ENCODE measurements at places on chromosomes 16 and 17.

DNA sequence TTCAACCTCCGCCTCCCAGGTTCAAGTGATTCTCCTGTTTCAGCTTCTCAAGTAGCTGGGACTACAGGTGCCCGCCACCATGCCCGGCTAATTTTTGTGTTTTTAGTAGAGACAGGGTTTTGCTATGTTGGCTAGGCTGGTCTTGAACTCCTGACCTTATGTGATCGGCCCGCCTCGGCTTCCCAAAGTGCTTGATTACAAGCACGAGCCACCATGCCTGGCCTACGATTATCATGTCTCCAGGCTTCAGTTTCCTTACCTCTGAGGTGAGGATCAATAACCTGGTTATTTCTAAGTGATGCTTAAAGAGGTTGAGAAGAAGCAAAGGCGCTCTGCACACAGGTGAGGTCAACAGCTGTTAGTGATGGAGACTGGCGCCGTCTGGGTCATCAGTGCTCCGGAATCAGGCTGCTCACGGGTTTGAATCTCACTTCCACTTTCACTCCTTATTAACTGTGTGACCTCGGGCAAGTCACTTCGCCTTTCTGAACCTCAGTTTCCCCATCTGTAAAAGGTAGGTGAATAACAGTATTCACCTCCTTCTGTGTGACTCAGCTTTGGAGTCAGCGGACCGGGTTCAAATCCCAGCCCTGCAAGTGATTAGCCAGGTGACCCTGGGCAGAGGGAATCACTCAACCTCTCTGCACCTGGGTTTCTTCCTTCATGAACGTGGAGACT lies 745 bp upstream of the ABCC1 start:
- DNase-seq: no peak

- DNase-seq: no peak
These were observed 4.0 kb downstream of the MAP2K6 start for GRCh38 chr17:69418535-69418934.

DNA sequence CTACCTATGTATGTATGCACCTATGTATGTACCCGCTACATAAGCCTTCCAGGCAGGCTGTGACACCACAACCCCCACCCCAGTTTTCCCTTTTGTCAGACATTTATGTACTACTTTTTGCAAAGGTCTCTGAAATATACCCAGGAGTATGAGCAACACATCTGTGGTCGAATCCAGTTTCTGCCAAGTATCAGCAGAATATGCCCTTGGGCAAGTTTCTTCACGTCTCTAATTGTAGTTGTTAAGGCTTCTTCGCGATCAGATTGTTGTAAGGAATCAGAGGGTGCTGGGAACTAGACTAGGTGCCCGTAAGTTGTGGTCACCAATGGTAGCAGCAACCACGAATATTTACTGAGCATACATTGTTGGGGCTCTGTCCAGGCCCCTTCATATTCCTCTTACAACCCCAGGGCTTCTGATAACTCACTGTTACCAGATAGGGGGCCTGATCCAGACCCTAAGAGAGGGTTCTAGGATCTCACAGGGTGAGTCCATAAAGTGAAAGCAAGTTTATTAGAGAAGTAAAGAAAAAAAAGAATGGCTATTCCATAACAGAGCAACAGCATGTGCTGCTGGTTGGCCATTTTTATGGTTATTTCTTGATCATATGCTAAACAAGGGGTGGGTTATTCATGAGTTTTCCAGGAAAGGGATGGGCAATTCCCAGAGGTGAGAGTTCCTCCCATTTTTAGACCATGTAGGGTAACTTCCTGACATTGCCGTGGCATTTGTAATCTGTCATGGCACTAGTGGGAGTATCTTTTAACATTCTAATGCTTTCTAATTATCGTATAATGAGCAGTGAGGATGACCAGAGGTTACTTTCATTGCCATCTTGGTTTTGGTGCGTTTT lies 16.6 kb downstream of the NUDT7 start:
- DNase-seq: peak; percentile 93

GRCh38 chr17:386141-386876 lies 33.7 kb upstream of the RPH3AL start:
- DNase-seq: no peak

DNA sequence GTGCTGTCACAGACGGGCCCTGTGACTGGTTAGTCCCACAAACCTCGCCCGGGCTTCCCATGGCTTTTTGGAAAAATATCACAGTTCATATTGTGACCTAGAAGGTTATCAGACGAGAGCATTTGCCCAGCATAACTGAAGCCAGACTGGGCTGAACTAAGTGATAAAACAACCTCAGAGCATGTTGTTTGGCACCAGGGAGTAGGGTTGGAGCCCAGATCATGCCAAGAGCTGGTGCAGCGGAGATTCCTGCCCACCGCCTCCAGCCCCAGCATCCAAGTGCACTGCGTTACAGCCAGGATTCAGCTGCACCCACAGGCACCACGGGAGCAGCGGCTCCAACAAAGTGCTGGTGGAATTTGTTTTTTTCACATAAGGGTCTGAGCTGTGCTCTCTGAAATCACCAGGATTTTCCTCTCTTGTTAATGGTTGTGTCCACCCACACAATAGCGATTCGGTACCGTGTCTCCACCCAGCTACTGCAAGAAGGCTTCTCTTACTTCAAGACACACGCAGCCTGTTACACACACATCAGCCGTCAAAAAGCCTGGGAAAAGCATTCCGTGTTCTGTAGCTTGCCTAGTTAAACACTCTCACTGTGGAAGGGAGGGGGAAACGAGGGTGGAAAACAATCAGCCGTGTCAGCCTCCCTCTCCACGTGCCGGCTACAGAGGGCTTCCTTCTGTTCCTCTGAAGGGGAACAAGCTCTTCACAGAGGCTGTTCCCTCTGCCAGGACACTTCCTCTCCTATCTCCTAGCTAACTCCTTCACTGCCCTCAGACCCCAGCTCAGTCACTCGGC lies 273.8 kb downstream of the C16orf95 start:
- no peak for DNase-seq

GRCh38 chr17:27518048-27518447 lies 61.8 kb downstream of the KSR1 start:
- DNase-seq: no peak

DNA sequence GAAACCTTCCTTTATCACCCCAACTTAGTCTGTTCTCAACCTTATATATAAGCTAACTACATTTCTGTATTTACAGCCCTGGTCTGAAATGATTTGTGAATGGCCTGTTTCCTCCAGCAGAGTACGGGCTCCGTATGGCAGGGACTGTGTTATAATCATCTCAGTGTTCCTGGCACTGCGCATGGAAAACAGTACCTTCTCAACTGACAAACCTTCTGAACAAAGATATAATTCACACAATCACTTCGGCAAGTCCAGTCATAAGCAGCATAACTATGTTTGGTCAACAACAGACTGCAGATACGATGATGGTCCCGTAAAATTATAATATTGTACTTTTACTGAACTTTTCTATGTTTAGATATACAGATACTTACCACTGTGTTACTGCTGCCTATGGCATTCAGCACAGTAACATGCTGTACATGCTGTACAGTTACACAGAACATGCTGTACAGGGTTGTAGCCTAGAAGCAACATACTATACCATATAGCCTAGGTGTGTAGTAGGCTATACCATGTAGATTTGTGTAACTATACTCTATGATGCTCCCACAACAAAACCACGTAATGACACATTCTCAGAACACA lies 30.0 kb downstream of the ANKFY1 start:
- no peak for DNase-seq

GRCh38 chr16:49081086-49081485 lies 200.6 kb downstream of the CBLN1 start:
- no peak for DNase-seq

DNA sequence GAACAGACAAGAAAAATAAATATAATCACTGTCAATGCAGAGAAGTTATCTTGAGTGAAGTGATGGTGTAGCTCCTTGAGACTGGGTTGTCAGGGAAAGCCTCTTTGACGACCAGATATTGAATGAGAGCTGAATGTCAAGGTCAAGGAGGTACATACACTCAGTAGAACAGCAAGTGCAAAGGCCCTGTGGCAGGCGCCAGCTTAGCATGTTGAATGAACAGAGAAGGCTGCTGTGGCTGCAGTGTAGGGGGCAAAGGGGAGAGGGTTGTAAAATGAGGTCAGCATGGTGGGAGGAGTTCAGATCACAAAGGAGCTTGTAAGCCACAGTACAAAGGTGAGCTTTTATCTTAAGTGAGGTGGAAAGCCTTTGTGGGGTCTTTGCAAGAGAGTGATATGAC lies 111.5 kb downstream of the ZFHX3 start:
- DNase-seq: no peak

DNA sequence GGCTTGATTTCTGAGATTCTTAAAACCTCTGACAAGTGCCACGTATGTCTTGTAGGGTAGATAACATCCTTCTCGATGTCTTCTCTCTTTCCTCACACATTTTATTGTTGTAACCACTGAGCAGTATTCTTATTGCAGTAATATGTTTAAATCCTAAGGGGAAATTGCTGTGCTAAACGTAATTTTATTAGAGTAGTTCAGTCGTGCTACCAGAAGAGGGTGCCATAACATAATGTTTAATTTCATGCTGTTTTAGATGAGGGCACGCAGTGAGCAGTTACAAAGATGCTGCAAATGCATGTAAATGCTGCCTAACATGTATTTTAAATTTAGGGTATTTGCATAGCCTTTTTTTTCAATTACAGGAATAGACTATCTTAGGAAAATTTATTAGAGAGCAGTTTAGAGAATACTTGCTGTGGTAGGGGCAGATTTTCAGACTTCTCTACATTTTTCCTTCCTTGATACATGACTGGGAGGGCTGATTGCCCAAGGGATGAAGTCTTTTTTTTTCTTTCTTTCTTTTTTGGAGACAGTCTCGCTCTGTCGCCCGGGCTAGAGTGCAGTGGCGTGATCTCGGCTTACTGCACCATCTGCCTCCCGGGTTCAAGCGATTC lies 51.7 kb downstream of the GAN start:
- DNase-seq: peak; percentile 58

DNA sequence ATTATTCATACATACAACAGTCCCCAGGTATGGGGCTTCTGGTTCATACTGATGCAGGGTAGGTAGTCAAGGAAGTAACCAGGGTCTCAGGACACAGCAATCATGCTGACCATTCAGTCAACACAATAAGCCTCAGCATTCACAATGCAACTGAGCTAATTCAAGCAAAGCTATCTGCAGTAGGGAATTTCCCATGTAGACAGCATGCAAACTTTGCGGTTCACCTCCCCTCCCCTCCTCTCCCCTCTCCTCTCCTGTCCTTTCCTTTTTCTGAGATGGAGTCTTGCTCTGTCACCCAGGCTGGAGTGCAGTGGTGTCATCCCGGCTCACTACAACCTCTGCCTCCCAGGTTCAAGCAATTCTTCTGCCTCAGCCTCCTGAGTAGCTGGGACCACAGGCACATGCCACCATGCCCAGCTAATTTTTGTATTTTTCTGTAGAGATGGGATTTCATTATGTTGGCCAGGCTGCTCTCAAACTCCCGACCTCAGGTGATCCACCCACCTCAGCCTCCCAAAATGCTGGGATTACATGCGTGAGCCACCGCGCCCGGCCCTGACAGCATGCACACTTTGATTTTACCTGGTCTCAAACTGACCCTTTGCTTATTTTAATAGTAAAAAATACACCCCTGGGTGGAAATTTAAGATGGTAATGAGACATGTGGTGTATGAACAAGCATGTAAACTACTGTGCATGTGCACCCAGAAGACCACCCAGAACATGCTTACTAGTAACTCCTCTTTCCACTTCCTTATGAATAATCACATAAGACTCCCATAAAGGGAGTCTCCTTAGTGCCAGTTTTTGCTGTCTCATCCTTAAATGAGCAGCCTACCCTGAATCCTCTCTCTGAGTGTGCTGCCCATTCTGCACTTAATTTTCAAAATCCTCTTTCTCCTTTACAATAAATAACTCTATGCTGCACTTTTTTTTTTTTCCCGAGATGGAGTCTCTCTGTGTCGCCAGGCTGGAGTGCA lies 9.3 kb upstream of the RNF135 start:
- DNase-seq: peak; percentile 17

GRCh38 chr16:85566561-85567100 lies 46.5 kb upstream of the GSE1 start:
- DNase-seq: no peak

DNA sequence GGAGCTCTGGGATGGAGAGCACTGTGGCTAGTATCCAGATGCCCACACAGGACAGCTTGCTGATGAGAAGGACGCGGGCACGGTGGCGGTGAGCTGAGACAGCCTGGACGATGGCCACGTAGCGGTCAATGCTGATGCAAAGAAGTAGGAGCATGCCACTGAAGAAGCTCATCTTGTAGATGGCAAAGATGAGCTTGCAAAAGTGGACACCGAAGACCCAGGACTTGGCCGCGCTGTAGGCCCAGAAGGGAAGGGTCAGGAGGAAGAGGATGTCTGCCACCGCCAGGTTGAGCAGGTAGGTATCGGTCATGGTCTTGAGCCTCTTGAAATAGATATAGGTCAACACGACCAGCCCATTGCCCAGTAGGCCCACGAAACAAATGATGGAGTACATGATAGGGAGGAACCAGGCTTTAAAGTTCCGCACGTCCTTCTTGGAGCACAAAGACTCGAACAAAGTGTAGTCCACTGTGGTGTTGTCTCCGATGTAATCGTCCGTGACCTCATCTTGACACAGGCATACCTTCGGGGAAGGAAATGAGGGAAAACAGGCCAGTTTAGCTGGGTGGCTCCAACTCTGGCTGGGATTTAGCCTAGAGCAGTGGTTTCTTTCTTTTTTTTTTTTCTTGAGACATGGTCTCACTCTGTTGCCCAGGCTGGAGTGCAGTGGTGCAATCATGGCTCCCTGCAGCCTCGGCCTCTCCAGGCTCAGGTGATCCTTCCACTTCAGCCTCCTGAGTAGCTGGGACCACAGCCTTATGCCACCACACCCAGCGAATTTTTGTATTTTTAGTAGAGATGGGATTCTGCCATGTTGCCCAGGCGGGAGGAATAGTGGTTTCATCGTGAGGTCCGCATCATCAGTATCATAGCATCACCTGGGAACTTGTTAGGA lies 9.7 kb downstream of the CCR7 start:
- DNase-seq: no peak

DNA sequence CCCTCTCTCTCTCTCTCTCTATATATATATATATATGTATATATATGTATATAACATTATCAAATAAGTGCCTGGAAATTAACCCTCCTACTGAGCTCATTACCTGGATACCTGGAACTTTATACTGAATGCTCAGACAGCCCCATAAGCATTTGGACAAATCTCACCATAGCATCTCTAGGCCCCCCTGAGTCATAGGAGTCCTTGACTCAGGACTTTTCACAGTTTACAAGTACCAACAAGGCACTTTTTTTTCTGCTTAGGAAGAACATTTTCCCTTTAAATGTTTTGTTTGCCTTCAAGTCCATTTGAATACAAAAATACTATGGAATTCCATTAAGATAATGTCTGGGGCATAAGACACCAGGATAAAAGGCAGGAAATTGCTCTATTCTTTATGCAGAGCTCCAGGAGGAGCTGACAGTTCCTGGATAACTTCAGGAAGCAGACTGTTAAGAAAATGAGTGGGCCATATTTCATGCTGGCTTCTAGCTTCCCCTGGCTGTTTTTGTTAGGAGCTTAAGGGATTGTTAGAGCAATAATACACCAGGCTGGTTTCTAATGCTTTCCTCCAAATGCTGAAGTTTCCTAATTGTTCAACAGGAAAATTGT lies 171.7 kb upstream of the ASIC2 start:
- DNase-seq: peak; percentile 21
